ENCODE measurements at places on chromosomes 4 and X. TPM values are rescaled to one million over a fixed set of nuclear protein-coding genes. Genes with fewer than 3 reads are reported as not detected.

The LRIT3 gene
- total RNA-seq: not detected

The AMTN gene
- not detected for total RNA-seq

The AGTR2 gene
- not detected for total RNA-seq

The RAB9B gene
- total RNA-seq: under 0.01 TPM

The CCNG2 gene
- total RNA-seq: 6.4 TPM

The F8A3 gene
- total RNA-seq: 4.4 TPM

The OPRPN gene
- not detected for total RNA-seq

The PRPS1 gene
- 27.1 TPM for total RNA-seq

The NWD2 gene
- not detected for total RNA-seq

The TCEAL2 gene
- not detected for total RNA-seq

The KLHL5 gene
- total RNA-seq: 35.3 TPM

The MOSPD2 gene
- total RNA-seq: 11.3 TPM

The GLRA2 gene
- not detected for total RNA-seq

The IQCM gene
- total RNA-seq: not detected

All from bronchus fibroblast of lung (primary cell).